ENCODE measurements at places on chromosomes 4 and X.

GRCh38 chrX:96619588-96619987 is 65.1 kb upstream of the DIAPH2 start:
- no peak for DNase-seq

DNA sequence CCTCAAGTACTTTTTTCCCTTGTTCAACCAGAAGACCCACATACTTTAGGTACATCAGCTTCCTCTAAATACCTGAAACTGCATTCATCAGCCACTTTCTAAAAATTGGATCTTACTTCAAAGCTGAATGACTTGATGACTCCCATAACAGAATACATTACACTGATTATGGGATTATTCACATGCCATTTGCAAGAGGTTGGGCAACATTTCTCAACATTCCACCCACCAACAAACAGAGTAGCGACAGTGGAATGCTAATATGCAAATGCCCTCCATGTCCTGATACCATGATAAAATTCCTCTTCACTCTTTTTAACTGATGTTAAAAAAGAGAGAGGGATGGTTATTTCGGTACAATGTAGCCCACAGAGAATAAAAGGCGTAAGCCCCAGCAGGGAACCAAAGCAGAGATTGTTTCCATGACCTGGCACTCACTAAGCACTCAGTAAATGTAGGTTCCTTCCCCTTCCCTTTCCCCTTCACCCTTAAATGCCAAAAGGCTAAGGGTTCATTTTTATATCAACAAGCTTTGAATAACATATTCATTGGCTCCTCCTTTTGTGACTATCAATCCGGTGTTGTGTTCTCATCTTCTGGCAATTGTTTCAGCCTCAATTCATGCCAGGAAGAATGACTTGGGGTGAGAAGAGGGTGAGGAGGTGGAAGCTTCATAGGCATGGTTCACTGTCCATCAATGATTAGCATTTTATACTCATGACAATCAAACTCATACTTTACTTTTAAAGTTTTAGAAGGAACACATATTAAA is 317.2 kb downstream of the DHX15 start:
- DNase-seq: no peak

GRCh38 chr4:118765399-118765798 is 70.5 kb downstream of the SEC24D start:
- DNase-seq: peak; percentile 89

DNA sequence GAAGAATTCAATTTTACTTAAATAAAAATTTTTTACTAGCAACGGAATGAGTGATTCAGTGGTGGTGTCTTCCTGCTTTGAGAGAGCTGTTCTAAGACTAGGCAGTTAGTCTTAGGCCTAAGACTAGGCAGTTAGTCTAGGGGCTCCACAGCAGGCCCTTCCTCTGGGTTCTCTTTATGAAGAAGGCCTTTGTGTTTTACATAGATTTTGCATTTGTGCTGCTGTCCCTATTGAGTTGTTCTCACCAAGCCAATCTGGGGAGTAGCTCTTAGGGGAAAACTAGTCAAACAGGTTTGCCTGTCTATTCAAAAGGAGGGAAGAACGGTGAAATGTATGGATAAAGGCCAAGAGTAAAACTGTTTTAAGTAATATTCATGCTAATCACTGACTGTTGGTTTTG is 7.6 kb downstream of the UGT8 start:
- DNase-seq: no peak

DNA sequence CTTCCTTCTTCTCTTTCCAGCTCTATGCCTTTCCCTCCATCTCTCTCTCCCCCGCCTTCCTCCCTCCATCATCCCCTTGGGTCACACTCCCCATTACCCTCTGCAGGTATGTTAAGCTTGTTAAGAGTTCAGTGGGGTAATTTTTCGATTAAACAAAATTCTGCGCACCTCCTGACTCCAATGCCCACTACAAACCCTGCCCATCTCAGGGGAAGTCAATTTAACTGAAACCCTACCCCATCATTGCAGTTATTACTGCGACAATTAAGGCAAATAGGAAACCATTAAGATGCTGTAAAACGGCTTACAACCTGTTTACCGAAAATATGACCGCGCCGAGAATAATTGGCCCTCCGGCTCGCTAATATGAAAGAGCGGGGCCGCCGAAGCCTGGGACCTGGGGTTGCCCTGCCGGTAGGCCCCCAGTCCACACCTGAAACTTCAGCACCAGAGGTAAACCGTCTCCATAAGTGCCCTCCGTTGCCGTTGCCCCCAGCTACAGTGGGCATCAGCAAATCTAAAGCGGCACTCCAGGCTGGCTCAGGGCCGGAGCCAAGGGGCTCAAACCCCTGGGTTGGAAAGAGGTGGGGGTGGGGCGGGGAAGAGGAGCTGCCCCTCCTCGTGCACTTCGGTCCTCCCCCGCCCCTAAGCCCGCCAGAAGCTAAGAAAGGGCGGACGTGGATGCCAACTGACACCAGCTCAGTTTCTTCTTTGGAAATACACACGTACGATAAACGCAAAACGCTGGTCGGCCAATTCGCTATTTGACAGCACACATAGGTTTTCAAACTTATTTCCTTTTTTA is 4.8 kb downstream of the ARX start:
- DNase-seq: no peak

DNA sequence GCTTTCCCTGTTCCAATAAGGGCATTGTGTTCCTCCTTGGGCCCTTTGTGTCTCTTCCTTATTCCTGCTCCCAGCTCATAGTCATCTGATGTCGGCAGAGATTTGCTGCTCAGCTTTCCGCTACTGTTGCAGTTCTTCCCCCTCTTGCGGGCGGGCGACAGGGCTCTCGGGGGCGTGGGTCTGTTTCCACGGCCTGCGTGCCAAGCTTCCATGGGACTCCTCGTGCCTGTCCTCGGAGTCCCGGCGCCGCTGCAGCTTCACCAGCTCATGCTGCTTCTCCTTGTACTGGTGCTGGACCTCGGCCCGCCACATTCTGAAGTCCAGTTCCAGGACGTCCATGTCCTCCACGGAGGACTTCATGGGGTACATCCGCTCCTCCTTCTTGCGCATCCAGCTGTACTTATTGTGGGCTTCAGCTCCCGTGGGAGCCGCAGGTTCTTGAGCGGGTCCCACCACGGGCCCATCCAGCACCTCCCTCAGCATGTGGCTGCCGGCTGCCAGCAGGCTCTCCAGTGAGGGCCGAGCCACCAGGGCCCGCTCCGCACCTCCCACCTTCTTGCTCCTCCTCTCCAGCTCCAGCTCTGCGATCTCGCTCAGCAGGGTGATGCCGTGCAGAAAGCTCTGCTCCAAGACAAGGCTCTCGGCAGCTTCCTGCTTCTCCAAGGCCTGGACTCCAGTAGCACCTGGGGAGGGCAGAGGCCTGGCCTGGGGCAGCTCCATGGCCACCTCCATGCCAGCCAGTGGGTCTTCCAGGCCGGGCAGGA is 74.1 kb upstream of the UCP1 start:
- no peak for DNase-seq

DNA sequence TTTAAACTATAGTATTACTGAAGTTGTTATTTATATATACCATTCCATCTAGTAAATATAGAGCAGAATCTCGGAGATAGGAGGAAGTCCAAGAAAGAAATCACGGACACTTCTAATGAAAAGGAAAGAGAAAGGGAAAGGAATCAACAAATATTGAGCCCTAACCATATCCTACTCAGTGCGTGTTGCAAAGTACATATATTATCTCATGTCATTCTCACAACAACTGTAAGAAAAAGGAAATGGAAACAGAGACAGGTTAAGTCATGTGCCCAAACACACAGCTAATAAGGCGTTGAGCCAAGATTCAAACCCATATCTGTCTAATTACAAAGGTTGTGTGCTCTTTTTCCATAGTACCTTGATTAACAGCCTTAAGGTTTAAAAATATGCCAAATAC is 16.0 kb downstream of the HTR2C start:
- no peak for DNase-seq

DNA sequence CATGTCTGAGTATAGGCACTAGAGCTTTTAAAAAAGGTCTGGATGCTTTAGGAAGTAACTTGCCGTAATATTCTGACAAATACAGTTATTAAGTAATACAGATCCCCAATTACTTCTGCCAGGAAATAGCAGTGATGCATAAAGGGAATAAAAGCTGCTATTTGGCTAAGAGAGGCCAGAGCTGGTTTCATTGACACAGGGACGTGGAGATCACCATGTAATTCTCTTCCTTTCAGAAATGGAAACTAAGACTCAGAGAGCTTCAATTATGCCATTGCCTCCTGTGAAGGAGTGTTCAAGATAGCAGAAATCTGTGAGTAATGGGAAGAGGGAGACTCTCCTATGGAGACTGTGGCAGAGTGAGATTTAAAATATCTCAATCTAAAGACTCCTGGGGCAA is 238.1 kb downstream of the SLITRK2 start:
- DNase-seq: no peak

DNA sequence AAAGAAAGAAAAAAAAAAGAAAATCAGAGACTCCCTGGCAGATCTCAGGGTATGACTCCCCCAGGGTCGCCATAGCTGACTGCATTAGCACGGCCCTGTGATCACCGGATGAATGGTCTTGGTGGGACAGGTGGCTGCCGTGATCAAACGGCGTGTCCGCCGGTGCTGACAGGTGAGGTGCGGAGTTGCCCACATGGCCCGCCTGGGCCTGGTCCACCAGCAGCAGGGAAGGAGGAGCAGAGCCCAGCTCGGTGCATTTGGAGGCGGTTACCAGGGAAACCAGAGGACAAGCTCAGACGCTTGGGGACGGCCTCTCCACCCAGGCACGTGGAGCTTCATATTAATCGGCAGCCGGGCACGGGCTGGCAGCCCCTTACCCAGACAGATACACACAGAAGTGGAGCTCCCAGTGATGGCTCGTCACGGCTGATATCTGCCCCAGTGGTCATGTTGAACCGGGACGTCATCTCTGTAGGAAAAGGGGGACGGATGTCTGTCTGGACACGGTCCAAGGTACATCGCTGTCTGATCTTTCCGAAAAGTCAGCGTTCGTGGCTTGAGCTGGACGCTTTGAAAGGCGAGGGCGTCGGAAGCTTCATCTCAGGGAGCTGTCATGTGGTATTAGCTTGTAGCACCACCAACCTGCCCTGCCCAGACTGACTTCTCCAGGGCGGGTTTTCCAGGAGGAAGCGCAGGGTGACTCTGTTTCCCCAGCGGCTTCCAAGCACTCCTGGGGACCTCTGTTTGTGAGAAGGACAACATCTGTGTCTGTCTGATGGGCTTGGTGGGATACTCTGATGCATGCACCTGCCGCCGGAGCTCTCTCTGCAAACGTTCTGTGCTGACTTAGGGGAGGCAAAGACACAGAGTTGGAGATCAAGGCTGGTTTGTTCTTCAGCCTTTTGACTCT is 180.7 kb downstream of the CRLF2 start:
- DNase-seq: no peak

DNA sequence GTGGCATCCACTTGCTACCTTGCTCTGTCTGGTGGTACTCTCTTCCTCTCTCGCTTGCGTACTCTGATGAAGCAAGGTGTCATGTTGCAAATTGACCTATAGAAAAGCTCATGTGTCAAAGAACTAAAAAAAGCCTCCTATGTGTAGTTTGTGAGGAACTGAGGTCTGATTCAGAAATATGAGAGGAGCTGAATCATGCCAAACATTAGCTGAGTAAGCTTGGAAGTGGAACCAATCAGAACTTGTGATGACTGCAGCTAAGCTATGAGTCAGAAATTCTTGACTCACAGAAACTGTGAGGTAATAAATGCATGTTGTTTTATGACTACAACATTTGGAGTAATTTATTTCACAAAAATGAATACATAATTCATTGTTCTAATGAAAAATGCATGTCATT is 2138.8 kb downstream of the PCDH7 start:
- DNase-seq: no peak

DNA sequence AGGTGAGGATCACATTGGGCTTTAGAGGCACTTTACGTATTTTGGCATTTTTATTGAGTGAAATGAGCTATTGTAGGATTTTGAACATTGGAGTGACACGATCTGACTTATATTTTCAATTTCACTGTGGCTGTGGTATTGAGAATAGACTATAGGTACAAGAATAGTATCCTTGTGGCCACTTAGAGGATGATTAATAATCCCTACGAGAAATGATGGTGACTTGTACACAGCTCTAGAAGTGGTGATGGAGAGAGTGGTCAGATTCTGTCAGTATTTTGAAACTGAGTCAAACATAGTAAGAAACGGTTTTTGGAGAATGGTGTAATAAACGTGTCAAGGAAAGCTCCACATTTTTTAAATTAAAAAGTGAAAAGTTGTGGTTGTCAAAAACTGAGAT is 494.7 kb downstream of the EPHA5 start:
- DNase-seq: no peak

DNA sequence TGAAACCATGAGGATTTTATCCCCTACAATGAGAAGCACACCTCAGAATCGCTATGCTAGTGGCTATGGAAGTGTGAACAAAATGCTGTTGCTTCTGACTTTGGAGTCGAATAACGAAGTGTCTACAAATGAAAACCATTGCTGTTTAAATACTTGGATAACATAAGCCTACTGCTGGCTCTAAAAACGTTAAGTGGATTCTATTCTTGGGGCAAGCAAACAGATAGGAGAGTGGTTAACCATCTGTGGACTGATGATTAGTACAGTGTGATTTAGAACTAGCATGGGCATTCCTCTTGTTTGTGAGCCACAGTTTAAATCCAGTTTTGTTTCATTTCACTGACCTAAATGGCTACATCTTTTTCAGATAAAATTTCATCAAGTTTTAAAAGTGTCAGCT is 109.7 kb upstream of the PNPLA4 start:
- peak; percentile 55 for DNase-seq

- no peak for DNase-seq
These were observed 35.5 kb downstream of the DCUN1D4 start for GRCh38 chr4:51878431-51878830.

DNA sequence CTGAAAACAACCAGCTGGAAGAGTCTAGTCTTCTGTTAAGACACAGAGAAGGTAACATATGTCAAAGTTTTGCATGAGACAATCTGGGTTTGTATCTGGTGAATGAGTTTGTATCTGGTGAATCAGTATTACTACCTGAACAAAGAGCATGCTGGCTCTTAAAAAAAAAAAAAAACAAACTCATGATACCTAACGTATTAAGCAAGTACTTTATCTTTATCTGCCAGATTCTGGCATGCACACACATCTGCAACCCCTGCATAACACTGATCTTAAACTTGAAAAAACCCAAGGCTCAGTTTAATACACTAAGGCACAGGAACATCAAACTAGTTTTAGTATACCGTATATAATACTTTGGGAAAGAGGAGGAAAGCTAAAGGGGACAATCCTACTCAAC is 5.8 kb downstream of the YTHDC1 start:
- DNase-seq: no peak

DNA sequence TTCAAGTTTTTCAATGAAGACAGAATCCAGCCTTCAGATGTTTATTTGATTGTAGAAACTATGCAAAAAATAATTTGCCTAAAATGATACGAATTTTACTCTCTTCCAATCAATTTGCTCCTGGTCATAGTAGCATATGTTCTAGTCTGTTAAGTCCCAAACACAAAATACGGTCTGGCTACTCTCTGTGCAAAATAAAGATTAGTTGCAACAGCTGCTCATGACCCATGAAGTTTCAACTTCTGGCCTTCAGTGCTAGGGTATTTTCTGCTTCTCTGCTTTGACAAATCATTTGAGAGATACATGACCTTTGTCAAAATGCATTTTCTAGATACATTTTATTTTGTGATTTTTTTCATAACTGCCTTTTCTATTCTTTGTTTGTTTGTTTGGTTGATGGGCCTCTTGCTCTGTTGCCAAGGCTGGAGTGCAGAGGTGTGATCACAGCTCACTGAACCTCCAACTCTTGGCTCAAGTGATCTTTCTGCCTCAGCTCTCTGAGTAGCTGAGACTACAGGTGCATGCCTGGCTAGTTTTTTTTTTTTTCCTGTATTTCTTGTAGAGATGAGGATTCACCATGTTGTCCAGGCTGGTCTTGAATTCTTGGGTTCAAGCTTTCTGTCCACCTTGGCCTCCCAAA is 55.2 kb downstream of the TACR3 start:
- peak; percentile 35 for DNase-seq

- no peak for DNase-seq
These were observed 907.8 kb downstream of the STPG2 start for GRCh38 chr4:97235521-97235920.

Data from NCI-H82 (cell line).